ENCODE measurements at places on chromosomes 1 and 21. TPM values are rescaled to one million over a fixed set of nuclear protein-coding genes. Genes with fewer than 3 reads are reported as not detected.

DNA sequence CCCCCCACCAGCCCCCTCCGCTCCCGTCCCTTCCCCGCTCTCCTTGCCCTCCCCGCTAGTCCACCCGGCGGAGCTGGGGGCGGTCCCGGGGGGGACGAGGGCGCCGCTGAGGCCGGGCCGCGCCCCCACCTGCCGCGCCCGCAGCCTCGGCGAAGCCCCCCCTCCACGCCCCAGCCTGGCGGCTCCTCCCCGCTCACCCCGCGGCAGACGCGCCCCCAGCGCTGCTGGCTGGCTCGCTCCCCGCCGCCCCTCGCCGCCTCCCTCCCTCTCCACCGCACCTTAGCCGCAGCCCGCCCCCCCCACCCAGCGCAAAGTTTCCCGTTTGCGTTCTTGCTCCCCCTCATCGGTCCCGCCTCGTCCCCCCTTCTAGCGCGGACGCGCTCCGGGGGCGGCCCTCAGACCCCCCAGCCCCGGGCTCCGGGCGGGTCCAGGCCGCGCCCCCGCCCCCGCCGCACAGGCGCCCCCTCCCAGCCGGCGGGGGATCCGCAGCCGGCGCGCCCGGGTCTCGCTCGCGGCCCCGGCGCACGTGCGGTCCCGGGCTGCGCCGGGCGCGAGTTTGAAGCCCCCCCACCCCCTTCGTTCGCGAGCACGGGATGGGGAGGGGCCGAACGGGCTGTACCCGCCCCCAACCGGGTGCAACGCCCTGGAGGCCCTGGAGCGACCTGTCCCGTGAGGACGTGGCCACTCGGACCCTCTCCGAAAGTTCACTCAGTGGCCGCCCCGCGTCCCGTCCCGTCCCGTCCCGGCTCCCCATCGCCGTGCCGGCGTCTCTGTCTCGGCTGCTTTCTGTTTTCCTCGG, 623 bp downstream of the PTPRF start:
- no peak for DNase-seq

- DNase-seq: no peak
These were observed 47.2 kb downstream of the GNG12 start for GRCh38 chr1:67785847-67786753.

GRCh38 chr1:42333662-42334239, 1.3 kb downstream of the FOXJ3 start:
- no peak for DNase-seq

Gene PPFIA4
- total RNA-seq: 43.7 TPM

Gene HSD3B2
- total RNA-seq: not detected

Gene SPRR2E
- total RNA-seq: not detected
